Activated effector memory CD4-positive, alpha-beta T cell treated with Interleukin-2 at 50 U/mL for 16 hours (primary cell): ENCODE measurements at places on chromosomes 5 and 9.

DNA sequence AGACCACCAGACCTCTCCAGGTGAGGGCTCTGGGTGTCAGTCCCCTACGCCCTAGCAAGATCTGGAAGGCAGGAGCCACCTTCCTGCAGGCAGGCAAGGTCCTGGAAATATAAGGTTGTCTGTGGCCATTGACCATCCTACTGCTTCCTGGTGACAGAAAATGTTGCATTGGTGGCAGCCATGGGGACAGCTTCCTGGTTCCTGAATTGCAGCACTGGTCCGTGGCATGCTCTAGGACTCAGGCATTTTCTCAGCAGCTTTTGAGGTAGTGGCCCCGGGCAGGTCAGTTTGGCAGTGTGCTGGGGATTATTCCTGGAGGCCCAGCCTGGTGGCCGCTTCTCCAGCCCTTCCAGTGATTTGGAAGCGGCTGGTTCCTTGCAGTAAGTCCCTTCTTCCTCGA lies 36.6 kb upstream of the KCNMB1 start:
- no peak for DNase-seq

DNA sequence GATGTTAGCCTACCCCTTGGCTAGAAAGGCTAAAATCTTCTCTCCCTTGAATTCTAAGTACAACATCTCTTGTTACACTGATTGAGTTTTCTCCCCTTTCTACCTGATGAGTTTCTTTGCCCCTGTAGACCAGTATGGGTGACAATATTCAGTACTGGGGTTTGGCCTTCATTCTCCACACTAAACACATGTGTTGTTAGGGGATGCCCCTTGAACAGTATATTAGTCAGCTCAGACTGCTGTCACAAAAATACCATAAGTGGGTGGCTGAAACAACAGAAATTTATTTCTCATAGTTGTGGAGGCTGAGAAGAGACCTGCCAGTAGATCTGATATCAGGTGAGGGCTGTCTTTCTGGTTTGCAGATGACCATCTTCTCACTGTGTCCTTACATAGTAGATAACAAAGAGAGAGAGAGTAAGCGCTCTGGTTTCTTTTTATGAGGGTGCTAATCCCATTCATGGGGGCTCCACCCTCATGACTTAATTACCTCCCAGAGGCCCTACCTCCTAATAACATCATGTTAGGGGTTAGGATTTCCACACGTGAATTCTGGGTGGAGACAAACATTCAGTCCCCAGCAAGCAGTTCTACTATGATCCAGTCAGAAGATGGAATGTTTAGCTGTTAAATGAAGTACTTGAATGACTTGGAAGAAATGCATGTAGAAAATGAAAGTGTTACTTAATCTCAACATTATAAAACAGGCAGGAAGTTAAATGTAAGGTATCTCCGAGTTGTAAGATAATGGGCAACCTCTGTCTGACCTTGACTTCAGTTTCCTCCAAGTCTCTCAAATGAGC lies 17.5 kb downstream of the VLDLR start:
- no peak for DNase-seq

DNA sequence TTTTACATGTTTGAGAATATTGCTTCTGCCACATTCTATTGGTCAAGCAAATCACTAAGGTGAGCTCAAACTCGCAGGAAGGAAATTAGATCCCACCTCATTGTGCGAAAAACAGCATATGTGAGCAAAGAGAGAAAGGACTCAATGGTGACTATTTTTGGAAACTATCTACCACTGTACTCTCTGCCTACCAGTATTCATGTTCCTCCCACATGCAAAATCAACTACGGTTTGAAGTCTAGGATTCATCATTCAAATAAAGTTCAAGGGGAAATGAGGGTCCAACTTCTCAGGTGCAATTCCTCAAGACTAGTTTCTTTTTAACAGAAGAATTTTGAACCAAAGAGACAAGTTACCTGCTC lies 60.6 kb downstream of the FAM174A start:
- DNase-seq, result no peak

DNA sequence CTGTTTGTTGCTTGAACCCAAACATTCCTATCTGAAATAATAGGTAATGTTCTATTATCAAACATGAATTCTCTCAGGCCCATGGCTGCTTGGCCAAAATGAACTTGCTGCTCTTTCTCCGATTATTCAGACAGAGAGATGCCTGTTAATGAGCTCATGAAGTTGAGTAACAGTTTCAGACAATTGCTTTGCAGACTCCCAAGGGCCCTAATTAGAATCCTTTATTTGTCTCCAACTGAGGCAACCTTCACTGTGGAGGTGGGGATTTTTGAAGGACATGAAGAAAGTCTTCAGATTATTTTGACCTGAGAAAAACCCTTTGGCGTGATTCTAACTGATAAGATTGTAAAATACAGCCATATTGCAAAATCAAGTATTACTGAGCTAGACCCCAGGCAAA lies 466.7 kb downstream of the NFIB start:
- DNase-seq, result no peak

DNA sequence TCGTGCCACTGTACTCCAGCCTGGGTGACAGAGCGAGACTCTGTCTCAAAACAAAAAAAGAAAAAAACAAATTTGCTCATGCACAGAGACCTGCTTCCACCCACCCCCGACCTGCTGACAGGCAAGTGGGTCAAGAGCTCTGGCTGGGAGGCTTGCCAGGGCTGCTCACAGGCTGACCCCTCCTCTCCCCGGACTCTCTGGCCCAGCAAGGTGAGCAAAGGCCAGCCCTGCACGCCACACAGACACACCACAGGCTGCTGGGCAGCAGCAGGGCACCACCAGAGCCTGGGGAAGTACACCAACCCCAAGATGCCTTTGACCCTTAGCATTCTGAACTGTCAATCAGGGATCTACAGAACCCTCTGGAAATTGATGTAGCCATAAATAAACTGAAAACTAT lies 29.2 kb downstream of the NSUN2 start:
- DNase-seq, result no peak

GRCh38 chr5:172322028-172322965 lies 38.7 kb upstream of the UBTD2 start:
- DNase-seq, result no peak

GRCh38 chr5:132059043-132059695 lies 1.3 kb upstream of the IL3 start:
- peak; percentile 44 for DNase-seq

DNA sequence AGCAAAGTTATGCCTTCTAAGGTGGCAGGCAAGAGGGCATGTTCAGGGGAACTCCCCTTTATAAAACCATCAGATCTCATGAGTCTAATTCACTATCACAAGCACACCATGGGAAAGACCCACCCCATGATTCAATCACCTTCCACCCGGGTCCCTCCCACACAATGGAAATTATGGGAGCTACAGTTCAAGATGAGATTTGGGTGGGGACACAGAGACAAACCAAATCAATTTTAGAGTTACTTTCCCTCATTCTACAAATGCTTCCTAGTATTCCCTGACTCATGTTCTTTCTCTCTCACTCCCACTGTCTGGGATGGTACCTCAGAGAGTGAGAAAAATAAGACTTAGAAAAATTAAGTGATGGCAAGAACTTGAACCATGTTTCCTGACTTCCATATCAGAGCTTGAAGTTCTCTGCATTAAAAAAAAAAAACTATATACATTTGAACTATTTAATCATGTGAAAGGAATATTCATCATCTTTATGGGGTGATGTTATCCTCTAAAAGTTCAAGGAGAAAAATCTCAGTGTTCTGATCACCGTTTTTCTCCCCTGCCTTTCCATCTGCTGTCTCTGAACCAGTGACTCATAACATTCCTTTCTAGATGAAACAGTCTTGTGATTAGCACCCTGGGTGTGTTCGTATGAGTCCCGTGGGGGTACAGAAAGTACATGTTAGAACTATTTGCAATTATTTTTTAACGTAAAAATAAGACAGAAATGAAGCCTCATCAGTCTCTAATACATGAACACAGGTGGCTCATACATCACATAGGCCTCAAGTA lies 282.9 kb downstream of the SLF1 start:
- DNase-seq, result no peak

GRCh38 chr9:38229104-38229500 lies 160.1 kb upstream of the SHB start:
- DNase-seq, result no peak

GRCh38 chr5:174309131-174309795 lies 263.8 kb downstream of the NSG2 start:
- no peak for DNase-seq

- no peak for DNase-seq
These were observed 238.8 kb downstream of the DMAC1 start for GRCh38 chr9:7560669-7561305.

GRCh38 chr5:74432721-74433120 lies 207.8 kb downstream of the ENC1 start:
- no peak for DNase-seq

DNA sequence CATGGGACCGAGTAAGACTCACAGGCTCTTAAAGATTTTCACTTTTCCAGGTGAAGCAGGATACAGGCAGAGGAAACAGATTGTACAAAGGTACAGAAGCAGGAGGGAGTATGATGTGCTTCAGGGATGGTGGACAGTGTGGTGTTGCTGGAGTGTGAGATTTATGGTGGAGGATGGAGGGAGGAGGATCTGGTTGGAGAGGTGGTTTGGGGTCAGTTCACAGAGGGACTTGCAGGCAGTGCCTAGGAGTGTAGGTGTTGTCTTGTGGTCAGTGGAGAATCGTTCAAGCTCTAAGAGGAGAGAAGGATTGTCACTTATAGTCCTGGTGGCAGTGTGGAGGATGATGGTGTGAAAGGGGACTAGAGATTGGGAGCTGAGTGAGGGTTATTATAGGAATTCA lies 11.8 kb downstream of the RALGPS1 start:
- no peak for DNase-seq

- DNase-seq, result no peak
These were observed 121.2 kb upstream of the LIFR start for GRCh38 chr5:38677636-38678035.

- DNase-seq, result no peak
These were observed 118.7 kb upstream of the GAS1 start for GRCh38 chr9:87065981-87066380.

GRCh38 chr5:97838214-97838613 lies 655.2 kb upstream of the RIOK2 start:
- DNase-seq, result no peak

- no peak for DNase-seq
These were observed 140.6 kb downstream of the LURAP1L start for GRCh38 chr9:12915366-12915954.

- DNase-seq, result no peak
These were observed 150.3 kb downstream of the CDH18 start for GRCh38 chr5:19837536-19838174.

GRCh38 chr5:33969572-33970452 lies 14.7 kb downstream of the SLC45A2 start:
- DNase-seq, result no peak

- DNase-seq, result no peak
These were observed 32.2 kb downstream of the IER5L start for GRCh38 chr9:129145841-129146292.

DNA sequence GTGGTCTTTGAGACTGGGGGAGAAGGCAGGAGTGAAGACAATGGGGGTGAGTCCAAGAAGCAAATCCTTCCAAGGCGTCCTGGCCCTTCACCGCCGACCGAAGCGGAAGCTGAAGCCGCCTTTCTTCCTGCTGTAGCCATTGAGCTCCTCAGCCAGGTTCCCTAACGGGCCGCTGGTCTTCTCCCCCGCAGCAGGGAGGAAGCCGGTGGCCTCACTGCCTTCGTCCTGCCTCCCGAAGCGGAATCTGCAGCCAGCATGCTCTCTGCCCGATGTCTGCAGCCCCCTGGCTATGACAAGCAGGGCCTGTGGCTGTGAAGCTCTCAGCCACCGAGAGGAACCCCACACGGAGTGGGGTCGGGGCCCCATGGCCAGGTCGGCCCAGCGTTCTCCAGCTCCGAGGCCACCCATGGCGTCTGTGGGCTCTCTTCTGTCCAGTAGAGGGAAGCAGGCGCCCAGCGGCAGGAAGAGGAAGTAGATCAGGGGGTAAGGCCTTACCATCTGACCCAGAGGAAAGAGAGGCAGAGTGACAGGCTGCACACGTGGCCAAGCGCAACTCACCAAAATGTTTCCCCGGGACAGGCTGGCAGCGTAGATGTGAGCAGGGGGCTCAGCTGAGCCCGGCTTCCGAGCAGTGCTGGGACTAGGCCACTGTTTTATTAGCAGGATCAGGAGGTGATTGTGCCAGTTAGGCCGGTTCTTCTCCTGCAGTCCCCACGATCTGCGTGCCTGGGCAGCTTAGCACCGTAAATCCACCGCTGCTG lies 3.1 kb downstream of the QRFP start:
- no peak for DNase-seq

DNA sequence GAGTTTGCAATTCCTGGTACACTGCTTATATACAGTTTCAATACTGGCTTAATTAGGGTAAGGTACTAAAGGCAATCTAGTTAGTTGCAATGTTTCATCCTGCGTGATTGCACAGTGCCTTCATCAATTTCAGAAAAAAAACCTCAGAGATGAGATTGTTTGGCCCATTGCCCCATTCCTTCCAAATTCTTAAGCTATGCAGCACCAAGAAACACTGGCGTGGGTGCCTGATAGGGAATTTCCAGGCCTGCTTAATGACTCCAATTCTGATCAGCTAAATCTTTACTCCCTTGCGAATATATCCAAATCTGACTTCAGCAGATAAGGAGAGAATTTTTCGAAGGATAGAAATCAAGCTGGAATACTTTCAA lies 35.9 kb upstream of the GAS1 start:
- no peak for DNase-seq

GRCh38 chr5:165004175-165004574 lies 1498.8 kb downstream of the MAT2B start:
- DNase-seq, result no peak

GRCh38 chr9:130129432-130130061 lies 42.7 kb upstream of the NCS1 start:
- DNase-seq, result peak; percentile 12

- DNase-seq, result no peak
These were observed 235.3 kb downstream of the GABRB2 start for GRCh38 chr5:161311146-161311708.

DNA sequence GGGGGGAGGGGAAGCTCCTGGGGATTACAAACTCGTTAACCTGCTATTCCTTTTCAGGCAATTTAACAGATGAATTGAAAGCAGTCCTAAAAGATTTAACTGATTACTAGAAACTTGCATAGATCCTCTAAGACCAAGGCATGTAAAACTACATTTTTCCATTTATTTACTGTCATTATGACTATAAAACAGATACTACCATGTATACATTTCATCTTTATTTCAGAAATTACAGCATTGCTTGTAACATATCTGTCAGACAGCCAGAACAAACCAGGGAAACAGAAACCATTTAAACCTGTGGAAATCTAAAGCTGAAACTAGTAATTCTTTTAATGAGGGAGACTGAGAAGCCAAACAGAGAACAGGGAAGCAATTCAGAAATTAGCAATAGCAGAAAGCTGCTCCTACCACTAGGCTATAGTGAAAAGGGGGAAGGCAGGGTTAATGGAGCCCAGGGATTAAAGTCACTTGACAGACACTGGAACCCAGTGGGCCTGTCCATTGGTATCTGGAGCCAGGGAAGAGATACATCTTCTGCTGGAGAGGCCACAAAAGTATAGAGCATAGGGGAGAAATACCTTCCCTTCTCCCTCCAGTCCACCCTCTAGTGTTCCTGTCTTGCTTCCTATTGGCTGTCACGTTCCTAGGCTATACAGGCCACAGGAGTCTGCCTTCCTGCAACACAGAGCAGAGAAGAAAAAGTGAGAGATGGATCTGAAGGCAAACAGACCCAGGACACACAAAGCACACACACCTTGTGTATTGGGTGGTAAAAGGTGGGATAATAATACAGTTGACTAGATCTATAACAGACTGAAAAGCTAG lies 33.8 kb downstream of the PDCD1LG2 start:
- no peak for DNase-seq

GRCh38 chr9:106981396-106982287 lies 118.7 kb downstream of the ZNF462 start:
- DNase-seq, result no peak
